Stimulated activated CD8-positive, alpha-beta memory T cell treated with anti-CD3 and anti-CD28 coated beads, Interleukin-4, amount 100 ng/mL, for 24 hours (primary cell): ENCODE measurements at places on chromosomes 13 and 19.

DNA sequence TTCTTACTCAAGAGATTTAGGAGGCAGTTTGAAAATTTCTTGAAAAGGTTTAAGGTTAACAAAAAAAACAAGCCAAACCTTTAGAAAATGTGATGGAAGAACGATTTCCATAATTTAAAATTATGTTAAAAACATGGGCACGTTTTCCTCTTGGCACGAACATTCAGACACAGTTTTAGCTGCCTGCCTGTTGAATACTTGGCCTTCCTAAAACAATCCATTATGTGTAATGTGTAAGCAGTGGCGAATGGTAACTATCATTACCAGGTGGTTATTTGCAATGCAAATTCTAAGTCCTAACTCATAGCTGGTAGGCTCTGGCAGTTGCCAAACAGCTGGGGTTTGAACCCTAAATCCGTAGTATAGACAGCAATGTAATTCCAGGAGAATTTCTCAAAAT is 1425.7 kb upstream of the SLC10A2 start:
- DNase-seq: no peak

DNA sequence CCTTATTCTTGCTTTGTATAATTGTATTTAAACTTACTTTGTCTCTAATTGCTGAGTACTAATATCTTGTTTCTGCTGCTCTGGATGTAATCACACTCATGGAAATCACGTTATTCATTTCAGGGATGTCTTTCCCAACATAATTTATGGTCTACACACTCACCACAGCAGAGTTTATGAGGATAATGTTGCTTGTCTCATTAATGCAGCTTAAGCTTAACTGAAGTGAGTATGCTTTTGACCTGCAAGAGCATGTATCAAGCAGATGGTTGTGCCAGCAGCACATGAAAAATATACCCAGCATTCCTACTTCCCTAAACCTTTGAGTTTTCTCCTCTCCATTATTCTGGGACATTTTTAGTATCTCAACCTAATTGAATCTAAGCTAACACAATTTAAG is 1080.9 kb downstream of the SLITRK5 start:
- no peak for DNase-seq

DNA sequence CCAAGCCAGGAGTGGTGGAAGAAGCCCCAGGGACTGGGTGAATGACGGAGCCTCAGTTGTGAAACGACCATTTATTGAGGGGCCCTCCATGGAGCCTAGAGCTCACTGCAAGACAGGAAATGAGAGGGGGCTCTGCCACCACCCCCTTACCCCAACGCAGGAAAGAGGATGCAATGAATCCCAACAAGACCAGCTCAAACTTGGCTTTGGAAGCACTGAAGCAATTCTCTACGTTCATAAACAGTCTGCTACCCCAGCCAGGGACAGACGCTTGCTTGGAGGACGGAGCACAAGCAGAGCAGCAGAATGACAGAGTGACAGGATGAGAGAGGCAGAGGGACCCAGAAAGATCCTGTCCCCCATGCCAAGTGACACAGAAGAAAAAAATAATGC is 1.0 kb downstream of the PRKACA start:
- DNase-seq: no peak

DNA sequence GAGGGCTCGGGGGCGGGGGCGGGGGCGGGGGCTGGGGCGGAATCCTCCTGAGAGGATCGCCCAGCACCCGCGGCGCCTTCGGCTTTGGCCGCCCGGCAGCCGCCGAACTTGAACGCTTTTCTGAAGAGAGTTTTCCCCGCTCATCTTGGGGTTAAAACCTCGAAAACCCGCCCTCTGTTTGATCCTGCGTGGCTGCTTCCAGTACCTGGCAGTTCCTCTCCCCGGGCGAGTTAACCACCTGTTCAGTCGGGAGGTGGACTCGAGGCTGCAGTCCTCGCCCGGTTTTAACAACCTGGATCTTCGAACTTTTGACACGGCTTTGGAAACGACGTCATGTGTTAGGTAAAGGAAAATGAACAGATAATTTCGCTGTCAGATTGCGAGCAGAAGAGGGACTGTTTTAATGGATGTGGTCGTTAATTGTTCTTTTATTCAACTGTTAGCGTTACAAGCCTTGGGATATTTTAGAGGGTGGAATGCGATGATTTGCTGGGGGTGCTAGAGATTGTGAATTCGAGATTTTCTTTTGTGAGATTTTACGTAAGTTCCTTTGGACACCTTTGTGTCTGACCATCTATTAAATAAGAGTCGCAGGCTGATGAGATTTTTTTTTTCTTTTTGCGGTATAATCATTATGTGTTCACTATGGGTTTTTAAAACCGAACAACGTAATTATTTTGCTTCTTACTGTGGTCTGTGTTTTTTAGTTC is 1.0 kb downstream of the FNDC3A start:
- no peak for DNase-seq

- no peak for DNase-seq
Measured at GRCh38 chr13:83876546-83876945, 5.7 kb downstream of the SLITRK1 start.

GRCh38 chr13:105665284-105665683 is 870.2 kb downstream of the EFNB2 start:
- no peak for DNase-seq

GRCh38 chr19:6270076-6270745 is 9.6 kb downstream of the MLLT1 start:
- DNase-seq: no peak

DNA sequence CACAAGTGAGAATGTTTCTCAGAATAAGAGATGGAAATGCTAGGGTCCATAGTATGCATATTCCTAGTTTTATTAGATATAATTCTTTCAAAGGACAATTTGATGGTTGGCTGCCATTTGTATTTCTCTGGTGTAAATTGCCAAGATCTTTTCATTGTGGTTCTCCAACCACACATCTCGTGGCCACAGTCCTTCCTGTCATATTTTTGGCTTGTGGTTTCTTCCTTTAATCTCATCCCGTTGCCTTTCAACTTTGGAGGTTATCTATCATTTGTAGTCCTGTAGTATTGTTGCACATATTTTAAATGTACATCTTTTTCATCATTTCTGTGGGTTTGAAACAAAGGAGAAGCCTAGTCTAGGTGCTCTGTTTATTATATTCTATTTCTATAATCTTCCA is 61.2 kb downstream of the WASF3 start:
- no peak for DNase-seq

DNA sequence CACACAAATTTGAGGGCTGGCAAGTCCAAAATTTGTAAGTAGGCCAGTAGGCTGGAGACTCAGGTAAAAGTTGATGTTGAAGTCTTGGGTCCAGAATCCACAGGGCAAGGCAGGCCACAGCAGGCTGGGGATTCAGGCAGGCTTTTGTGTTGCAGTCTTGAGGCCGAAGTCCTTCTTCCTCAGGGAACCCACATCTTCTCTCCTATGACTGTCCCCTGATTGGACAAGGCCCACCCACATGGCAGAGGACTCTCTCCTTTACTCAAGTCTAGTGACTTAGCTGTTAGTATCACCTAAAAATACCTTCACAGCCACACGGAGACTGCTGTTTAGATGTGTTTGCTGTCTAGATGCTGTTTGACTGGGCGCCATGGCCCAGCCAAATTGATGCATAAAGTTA is 9.9 kb upstream of the SPATA13 start:
- no peak for DNase-seq
